ENCODE measurements at places on chromosomes 7 and 10. TPM values are rescaled to one million over a fixed set of nuclear protein-coding genes. Genes with fewer than 3 reads are reported as not detected.

Gene NEUROG3
- total RNA-seq = not detected

Gene ATOH7
- total RNA-seq = under 0.01 TPM

GRCh38 chr10:94439275-94439861 is 37.0 kb downstream of the TBC1D12 start:
- DNase-seq = no peak

- DNase-seq = peak; percentile 51
Measured at GRCh38 chr7:1919539-1920265, 249.6 kb downstream of the ELFN1 start.

DNA sequence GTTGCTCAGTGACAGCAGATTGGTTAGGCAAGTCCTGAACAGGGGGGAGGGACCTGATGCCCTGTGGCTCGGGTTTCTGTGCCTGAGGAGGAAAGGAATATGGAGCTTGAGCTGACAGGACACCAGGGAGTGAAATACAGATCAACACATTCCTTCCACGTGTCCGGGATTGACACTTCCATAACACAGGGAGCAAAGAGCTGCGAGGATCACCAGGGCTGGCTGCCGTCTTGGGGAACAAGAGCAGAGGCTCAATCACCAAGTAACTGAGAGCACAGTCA is 36.7 kb upstream of the EFCAB10 start:
- DNase-seq = no peak

GRCh38 chr7:35465791-35466336 is 212.0 kb upstream of the TBX20 start:
- DNase-seq = no peak

Gene GIMAP6
- total RNA-seq = not detected

Gene AVL9
- 41.9 TPM for total RNA-seq

DNA sequence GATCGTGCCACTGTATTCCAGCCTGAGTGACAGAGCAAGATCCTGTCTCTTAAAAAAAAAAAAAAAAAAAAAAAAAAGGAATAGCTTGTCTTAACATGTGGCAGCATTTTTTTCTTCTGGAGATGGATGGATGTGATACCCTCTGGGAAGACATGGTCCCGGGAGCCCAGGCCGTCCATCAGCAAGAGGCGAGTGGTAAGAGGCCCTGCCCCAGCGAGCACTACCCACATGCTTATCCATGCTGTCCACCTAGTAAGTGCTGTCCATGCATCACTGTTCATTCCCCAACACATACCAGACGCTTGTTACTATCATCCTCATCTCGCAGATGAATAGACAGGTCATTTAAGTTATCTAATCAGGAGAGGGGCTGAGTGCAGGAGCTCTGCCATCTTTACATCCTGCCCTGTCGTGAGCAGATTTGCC is 12.9 kb downstream of the ATP6V1F start:
- no peak for DNase-seq

DNA sequence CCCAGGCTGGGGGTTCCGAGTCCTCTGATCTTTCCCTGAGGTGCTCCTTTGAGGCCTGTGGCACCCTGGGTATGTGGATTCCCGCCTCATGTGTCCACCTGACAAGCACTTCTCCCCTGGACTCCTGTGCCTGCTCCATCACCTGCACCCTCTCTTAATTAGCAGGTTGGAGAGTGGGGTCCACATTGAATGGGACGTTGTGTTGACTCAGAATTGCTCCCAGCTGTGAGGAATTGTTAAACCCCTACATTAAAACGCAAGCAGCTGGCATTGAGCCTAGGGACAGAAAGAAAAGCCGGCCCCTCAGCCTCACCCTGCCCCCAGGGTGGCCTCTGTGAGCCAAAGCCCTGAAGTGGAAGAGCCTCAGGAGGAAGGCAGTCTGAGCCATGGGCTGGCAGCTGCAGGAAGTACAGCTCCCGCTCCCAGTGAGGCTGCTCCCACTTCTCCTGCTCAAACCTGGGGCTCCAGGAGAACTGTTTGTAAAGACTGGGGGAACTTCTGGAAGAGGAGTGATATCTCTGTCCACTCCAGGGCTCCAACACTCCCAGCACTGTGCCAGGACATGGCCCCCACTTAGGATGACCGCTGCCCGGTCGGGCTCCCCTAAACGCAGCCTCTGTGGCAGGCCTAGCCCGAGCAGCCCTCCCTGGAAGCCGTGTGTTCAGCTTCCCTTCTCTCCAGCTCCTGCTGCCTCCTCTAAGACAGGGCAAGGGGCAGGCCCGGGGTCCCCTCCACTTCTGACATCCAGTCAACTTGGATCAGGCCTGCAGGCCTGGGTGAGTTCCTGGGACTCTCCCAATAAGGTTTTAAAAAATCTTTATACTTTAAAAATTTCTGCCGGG is 1.8 kb upstream of the OPN4 start:
- no peak for DNase-seq

Gene TRIM50
- not detected for total RNA-seq

DNA sequence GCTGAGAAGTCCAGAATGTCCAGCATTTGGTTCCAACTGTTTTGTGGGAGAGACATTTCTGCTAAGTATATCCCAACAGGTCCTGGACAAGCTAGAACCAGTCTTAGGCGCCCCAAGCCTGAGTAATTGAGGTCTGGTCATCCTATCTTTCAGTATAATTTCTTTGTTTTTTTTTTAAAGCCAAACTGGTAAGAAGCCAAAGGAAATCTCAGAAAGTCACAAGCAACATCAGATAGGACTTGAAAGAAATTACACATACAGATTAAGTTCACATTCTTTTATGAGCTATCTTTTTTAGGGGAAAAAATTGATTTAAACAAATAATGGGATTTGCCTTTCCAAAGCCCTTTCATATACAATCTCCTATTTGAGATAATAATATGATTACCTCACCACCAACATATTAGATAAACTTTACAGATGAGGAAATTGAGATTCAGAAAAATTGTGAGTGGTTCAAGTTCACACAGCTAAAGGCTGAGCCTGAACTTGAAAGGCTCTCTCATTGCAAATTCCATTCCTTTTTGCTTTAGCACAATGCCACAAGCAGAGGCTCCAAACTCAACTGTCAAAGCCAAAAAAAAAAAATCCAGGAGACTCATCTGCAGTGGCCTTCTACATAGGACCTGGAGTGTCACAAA is 15.0 kb downstream of the PDLIM1 start:
- DNase-seq = peak; percentile 88

GRCh38 chr10:33428682-33429081 is 94.2 kb upstream of the NRP1 start:
- no peak for DNase-seq

DNA sequence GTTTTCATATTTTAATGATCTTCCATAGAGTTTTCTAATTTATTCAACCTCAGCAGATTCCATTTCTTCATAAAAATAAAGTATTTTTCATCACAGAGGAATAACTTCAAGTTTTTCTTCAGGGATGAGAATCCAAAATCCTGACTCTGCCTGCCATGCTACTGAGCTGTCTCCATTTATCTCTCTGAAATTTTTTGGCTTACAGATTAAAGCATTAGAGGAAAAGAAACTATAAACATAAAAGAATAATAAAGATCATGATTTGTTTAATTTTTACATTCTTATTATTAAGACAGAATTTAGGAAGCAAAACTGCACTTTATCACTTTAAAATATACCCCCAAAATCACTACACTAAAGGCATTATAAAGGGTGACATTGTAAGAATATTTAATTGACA is 301.8 kb upstream of the NFE2L3 start:
- DNase-seq = no peak

Gene TLL2
- under 0.01 TPM for total RNA-seq

Data from fibroblast of villous mesenchyme (primary cell).